ENCODE measurements at places on chromosomes 3 and 15. TPM values are rescaled to one million over a fixed set of nuclear protein-coding genes. Genes with fewer than 3 reads are reported as not detected.

Gene AMT
- total RNA-seq: 7.0 TPM

GRCh38 chr15:101161656-101162055, 90.2 kb downstream of the CHSY1 start:
- DNase-seq: no peak
- H3K4me3 ChIP-seq: no peak overlapping the region
- no peaks in the 10 kb centered on the region for H3K27me3 ChIP-seq
- no peaks in the 10 kb centered on the region for H3K36me3 ChIP-seq
- peaks cover 24% of the 10 kb centered on the region for H3K4me1 ChIP-seq

DNA sequence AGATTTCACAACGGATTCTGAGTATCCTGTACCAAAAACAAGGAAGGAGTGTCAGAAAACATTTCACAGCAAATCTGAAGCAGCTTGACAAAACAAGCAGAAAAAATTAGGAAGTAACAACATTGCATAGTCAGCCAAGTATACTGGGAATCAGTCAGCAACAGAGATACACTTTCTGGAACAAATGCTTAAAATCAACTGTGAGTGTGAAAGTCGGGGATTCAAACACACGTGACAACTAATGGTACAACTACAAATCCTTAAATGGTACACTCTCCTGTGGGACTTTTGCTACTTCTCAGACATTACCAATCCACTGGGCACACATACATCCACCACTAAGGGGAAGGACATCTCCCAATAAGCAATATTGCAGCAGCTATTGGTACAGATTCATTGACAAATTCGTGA, 296.6 kb upstream of the MME start:
- H3K4me1 ChIP-seq: no peaks in the 10 kb centered on the region
- H3K4me3 ChIP-seq: no peak overlapping the region
- H3K27ac ChIP-seq: no peak overlapping the region
- no peaks in the 10 kb centered on the region for H3K27me3 ChIP-seq
- DNase-seq: no peak

Gene KBTBD12
- total RNA-seq: 14.5 TPM

DNA sequence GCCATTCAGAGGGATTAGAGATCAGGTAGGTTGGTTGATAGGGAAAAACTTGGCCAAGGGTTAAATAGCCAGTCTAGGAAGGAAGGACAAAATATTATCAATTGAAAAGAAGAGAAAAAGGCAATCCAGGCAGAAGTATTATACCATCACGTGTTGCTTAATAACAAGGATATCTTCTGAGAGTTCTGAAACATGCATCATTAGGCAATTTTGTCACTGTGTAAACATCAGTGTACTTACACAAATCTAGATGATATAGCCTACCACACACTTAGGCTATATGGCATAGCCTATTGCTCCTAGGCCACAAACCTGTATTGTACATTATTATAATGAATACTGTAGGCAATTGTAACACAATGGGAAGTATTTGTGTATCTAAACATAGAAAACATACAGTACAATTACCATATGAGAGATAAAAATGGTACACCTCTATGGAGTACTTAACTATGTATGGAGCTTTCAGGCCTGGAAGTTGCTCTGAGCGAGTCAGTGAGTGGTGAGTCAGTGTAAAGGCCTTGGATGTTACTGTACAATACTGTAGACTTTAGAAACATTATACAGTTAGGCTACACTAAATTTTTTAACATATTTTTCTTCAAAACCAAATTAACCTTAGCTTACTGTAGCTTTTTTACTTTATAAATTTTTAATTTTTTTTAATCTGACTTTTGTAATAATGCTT, 2.7 kb downstream of the TEX55 start:
- DNase-seq: no peak
- no peaks in the 10 kb centered on the region for H3K36me3 ChIP-seq
- H3K27me3 ChIP-seq: no peaks in the 10 kb centered on the region
- no peak overlapping the region for H3K27ac ChIP-seq
- H3K4me3 ChIP-seq: no peak overlapping the region
